ENCODE measurements at places on chromosomes 1 and 21.

DNA sequence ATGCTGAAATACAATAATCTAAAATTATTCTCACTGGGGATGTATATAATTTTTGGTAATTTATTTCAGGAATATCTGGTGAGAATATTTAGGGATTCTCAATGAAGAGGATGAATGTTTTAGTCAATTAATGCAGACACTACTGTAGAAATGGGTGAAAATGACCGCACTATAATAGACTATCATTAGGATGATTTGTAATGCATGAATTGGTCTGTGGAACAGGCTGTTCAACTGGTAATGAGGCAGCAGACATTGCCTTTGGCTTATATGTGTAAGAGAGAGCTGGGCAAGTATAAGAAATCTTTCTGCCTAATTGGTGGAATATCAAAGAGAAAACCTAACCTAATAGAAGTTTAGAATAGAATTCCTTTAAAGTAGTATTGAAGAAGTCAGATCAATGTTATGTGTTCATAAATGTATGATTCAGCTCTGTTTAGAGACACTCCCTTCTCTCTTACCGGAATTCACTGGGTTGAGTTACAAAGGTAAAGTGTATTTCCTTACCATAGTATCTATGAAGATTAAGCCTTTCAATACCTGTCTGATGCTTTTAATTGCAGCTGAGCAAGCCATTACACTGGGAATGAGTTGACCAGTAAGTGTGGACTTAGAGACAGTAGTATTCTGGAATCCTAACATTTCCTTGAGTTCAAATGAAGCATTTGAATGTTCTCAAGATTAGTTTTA lies 274.5 kb downstream of the S1PR1 start:
- DNase-seq: no peak

GRCh38 chr1:180615493-180616290 lies 16.1 kb upstream of the XPR1 start:
- DNase-seq: no peak

- DNase-seq: no peak
Observed at GRCh38 chr1:111269825-111270406, 20.7 kb upstream of the CHIA start.

- no peak for DNase-seq
Observed at GRCh38 chr1:173661271-173661670, 8.4 kb downstream of the ANKRD45 start.

GRCh38 chr1:42759114-42759513 lies 7.7 kb downstream of the P3H1 start:
- no peak for DNase-seq

DNA sequence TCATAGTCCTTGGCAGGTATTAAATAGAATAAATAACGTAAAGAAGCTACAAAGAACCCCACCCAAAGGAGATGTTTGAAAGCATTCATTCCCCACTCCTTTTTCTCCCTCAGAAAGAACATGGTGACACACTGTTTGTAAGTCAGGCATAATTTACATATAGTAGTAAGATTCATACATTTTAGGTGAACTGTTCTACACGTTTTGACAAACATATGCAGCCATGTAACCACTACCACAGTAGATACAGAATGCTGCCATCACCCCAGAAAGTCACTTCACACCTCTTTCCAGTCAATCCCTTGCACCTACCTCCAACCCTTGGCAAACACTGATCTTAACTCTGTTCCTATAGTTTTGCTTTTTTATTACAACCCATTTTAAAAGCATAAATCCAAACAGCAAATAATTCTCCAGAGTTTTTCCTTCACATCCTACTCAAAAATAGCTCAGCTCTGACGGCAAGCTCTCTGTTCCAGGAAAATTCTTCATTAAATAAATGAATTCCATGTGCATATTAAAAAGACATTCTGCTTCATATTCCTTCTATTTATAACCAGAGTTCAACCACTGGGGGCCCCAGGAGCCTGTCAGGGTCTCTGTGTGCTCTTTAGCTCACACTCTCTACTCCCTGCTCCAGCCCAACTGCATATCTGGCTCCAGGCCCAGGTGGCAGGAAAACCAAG lies 258.8 kb downstream of the PLPP3 start:
- no peak for DNase-seq

All from NCI-H187 (cell line).